Amygdala (tissue), 56 donors: ENCODE measurements at places on chromosomes 13 and 19.

DNA sequence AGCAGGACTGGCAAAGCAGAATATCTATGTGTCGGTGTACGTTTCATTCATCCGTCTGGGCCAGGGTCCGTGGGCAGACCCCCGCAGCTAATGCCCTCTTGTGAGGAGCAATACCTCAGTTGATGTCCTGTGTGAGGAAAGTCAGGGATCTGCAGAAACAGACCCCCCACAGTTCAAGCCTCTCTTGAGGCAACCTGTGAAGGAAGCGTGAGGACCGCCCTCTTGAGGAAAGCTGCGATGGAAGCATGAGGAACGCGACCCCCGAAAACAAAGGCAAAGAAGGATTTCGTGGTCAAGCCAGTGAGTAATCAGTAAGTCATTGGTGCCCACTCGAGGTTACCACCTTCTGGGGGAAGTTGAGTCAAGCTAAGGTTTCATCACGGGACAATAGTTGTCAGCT lies 20.9 kb upstream of the ZNF83 start:
- no peak for DNase-seq

DNA sequence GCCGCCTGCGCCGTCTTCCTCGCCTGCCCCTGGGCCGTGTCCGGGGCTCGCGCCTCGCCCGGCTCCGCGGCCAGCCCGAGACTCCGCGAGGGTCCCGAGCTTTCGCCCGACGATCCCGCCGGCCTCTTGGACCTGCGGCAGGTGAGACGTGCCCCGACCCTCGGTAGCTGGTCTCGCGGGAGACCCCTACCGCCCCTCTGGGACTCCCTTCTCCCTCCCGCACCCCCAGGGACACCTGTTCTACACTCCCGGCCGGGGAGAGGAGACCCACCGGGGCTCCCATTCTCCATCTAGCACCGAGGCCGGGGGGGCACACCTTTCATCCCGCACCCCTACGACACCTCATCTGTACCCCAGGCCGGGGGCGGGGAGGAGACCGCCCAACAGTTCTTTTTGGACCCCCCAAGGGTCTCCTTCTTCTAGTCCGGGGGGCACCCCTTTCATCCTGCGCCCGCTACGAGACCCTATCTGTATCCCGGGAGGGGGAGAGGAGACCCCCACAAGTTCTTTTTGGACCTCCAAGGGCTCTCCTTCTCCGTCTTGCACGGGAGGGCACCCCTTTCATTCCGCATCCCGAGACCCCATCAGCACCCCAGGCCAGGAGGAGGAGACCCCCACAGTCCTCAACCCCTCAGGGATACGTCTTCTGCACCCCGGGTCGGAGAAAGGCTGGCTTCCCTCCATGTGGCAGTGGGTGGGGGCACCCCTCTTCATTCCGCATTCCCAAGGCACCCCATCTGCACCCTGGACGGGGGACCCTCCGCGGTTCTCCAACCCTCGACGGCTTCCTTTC lies 533 bp downstream of the TNFSF9 start:
- DNase-seq, result no peak

DNA sequence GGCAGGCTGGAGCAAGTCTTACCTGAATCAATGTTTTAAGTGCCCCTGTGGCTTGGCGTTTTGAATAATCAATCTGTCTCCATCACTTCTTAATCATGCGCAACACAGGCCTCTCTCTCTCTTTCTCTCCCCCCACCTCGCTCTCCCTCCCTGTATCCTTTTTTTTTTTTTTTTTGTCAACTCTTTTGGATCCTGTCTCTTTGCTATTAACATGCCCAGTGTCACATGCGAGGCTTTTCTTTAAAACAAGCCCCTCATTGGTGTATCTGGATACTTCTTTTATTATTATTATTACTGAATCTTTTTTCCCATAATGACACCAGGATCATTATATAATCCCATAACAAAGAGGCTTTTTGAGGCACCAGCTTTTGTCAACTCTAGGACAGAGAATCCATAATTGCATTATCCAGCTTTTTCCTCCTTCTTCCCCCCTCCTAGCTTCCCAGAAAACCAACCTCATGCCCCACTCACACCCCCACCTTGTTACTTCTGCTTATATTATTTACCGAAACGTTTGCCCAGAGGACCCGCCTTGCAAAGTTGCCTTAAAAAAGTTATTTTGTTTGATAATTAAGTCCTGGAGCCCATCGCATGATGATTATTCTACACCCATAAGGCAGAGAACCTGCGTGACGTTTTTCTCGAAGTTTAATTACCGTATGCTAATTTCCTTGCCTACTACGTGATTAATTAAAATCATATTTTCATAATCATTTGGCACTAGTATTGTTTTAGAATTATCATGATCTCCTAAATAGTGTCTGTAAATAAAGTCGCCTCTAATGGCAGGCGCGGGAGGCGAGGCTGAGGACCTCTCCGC lies 148.1 kb upstream of the ZNF536 start:
- DNase-seq, result no peak

DNA sequence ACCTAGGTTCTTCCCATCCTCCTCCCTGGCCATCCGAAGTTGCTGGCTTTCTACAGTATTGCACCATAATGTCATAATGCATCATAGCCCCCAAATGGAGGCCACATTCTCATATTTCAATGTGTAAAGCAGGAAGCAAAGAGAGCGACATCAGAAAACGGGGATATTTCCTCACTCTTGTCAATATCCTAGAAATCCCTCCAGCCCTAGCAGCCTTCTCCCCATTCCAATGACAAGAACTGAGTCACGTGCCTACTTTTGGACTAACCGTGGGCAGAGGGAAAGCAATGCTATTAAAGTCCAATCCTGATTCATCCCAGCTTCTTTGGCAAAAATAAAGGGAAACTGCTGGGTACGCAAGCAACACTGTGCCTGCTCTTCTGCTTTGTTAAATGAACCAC lies 4.3 kb upstream of the RAP2A start:
- no peak for DNase-seq

- no peak for DNase-seq
Observed at GRCh38 chr19:5080030-5080654, 111.2 kb downstream of the KDM4B start.
